ENCODE measurements at places on chromosomes 12 and 14.

- DNase-seq = no peak
Measured at GRCh38 chr12:130375296-130376287, 37.9 kb downstream of the PIWIL1 start.

DNA sequence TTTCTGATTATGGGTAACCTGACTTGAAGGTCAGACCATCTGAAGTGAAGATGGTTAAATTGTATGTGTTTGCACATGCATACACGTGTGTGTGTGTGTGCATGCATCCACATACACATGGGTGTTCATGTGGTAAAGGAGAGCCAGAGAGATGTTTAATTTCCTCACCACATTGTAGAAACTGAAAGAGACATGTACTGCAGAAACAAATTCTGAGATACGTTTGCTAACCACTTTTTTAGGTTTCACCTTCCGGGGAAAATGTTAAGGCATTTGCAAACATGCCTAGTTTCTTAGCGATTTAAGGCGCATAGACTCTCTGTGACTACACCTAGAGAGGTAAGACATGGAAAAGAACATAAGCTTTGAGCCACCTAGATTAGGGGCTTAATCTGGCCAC, 362.9 kb downstream of the RAD51B start:
- DNase-seq = no peak

- DNase-seq = no peak
Measured at GRCh38 chr14:69615496-69616407, 4.4 kb downstream of the SUSD6 start.

DNA sequence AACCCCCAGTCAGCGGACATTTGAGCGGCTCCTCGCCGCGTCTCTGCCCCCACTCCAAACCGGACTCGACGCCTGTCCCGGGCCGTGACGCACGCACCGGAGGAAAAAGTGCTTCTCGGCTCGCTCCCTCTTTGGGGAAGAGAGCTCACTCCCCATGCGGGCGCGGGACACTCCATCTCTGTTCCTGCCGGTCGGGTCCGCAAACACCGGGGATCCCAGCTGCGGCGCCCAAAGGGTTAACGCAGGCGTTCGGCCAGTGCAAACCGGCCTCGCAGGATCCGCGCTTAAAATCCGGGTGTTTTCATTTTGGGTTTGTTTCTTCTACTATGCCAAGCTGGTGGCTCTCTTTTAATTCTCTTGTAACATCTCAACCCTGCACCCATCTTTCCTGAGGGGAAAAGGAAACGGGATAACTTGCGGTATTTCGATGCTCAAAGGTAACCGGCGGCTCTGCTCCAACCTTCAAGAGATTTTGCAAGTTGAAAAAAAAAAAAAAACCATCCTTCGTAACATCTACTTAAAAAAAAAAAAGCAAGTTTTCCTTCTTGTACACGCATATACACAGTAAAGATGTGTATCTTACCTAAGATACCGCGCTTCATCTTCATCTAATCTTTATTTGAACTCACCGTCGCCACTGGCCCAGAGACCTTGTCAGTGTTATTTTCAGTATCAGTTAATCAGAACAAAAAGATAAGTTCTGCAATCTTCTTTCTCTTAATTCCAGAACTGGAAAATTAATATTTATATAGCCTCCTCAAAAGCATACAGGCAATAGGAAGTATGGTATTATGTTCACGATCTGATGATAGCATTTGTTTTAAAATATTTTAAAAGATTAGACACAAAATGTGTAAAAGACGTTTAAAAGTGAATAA, 1.6 kb upstream of the ATP2B1 start:
- peak; percentile 61 for DNase-seq

DNA sequence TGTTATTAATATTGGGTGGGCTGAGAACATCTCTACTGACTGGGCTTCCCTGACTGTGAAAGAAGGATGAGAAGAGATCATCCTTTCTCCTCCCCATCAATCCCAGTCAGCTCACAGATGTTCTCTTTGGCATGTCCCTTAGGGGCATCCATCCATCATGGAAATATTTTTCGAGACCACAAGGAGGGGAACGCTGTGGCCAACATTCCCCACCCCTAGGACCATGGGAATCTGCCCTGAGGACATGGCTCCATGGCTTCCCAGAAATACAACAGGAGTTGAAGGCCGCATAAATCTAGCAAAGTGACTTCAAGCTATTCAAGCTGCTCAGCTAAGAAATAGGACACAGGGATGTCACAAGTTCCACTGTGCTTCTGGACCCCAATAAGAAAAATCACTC, 456.8 kb downstream of the MED13L start:
- no peak for DNase-seq

DNA sequence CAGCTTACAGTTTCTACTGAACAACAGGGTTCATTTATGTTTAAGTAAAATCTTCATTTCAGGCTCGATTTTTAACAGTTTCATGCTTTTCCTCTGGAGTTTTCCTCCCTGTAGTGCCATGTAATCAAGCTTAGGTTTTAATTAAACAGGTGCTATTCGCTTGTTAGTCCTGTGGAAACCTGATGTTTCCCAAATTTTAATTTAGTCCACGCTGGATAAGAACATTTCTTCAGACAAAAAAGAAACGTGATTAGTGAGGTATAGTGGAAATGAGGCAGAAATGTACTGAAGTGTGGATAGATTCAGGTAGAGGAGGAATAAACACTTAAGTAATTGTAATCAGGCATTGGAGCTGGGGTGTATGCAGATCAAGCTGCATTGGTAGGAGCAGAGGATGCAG, 1217.5 kb downstream of the AACS start:
- no peak for DNase-seq

GRCh38 chr12:120079411-120080400, 36.8 kb downstream of the RAB35 start:
- DNase-seq = no peak

DNA sequence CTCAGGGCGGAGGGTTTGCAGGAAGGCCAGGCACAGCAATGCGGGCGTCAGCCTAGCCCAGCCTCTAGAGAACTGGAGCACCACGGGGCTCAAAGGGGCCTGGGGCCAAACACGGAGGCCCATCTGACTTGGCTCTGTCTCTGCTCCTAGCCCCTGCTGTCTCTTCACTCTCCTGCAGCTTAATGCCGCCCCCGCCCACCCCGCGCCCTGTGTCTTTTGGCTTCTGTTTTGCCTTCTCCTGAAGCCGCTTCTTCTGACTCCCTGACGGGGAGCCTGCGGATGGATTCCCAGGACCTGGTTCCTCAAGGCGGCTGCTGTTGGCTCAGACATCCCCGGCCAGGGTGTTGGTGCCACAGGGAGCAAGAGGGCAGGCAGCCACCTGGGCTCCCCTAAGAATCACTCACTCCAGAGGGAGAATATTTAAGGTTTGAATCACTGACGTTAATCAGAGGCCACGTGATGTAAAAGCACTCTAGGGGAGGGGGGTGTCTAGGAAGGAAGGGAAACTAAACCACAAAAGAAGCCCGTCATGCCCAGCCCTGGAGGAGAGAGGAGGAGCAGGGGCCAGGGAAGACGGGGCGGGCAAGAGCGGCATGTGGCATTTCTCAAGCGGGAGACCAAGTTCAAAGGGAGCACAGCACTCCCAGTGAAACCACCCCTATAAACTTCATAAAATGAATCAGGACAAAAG, 36.9 kb upstream of the PRMT8 start:
- no peak for DNase-seq

DNA sequence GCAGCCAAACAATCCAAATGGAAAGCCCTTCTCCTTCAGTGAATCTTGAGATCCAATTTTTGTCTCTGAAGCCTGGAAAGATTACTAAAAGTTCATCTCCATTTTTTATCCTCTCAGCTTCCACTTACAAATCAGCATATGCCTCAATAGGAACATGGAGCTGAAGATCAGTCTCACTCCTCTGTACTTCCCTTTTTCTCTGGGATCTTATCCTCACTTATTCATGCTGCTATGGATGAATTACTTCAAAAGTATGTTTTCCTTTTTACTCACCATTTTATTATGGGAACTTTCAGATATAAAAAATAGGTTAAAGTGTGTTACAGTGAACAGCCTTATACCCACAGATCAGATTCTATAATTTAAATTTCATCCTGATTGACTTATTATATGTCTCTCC, 14.4 kb upstream of the NTF3 start:
- no peak for DNase-seq

GRCh38 chr14:55136241-55136640, 7.2 kb downstream of the LGALS3 start:
- DNase-seq = no peak

DNA sequence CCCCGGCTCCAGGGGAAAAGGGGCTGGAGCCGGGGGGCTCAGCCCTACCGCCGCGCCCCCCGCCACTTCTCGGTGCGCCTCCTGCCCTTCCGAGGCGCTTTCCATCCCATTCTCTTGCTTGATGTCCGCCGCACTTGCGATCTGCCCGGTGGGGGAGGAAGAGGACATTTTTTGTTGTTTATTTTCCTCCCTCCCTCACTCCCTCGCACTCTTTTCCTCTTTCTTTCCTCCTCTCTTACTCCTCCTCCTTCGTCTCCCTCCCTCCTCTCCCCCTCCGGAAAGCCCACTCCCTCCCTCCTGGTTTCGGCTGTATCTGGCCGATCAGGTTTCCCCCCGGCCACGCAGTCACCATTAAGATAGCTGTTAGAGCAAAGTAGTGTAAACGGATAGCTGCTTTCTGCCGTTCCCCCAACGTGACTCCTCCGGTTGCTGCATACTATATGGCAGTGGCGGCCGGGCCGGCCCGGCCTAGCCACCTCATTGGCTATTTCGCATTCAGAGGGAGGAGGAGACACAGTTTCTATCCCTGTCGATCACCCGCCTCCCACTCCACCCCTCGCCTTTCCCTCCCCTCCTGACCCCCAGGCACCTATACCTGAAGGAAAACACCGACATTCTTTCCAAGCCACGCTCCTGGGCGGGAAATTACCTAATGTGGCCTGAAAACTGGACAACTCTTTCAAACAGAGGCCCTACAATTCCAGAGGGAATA, at the start of gene SIX4:
Gene SIX4 (minus strand): TSS at position 445 of the 712 bp plus-strand sequence. CDS start 277 bp downstream, at position 168.
- peak; percentile 47 for DNase-seq

- DNase-seq = no peak
Measured at GRCh38 chr12:79300199-79300568, 390.6 kb downstream of the PAWR start.

DNA sequence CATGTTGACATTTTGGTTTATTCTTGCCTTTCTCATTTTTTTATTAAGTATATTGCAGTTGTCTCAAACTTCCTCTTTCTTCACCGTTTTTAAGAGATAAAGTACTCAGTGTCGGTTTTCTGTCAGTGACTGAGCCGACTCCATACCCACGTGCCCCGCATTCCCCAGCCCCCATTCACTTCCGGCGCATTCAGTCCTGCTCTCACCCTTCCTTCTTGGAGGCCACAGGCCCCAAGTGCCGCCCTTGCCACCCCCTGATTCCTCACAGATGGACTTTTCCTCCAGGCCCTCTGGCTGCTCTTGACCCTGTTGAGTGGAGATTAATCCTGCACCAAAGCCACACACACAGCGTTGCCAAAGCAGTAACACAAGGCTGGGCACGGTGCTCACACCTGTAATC, 19.1 kb upstream of the DNAH10 start:
- no peak for DNase-seq

GRCh38 chr12:81987371-81987770, 228.2 kb upstream of the PPFIA2 start:
- DNase-seq = no peak

DNA sequence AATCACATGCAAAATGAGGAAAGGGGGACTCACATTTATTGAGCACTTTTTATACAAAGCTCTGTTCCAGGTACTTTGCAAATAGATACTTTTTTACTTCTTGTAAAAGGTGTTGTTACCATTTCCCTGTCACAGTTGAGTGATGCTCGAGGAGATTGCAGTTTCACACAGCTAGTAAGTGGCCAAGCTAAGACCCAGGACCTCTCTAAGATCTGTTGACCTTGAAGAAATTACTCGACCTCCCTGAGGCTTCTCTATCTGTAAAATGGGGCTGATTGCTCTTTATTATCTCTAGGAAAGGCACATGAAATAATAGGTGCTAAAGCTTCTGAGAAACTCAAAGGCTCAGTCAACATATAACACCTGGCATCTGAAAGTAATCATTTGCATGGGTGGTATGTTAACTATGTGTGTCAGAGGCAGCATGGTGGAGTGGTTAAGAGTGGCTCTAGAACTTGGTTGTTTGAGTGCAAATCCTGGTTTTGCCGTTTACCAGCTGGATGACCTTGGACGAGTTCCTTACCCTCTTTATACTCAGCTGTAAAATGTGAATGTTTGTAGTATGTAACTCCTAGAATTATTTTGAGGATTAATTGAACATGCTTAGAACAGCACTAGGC, 41.5 kb downstream of the IFT81 start:
- DNase-seq = no peak

DNA sequence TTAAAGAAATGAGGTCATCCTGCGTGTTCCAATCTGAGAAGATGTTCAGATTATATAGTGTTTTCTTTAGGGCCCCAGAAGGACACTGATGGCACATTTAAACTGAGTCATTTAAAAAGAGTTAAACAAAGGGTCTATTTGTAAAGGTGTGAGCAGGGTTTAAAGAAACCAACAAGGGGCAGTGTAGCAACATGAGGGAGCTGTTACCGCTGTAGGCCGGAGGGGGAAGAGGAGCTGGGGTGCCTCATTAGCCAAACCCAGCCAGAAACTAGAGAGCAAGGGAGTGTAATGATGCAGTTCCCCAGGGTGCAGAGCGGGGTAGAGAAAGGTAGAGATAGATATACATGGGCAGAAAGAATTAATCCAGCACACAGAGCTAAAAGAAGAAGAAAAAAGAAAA, 160.4 kb downstream of the TBX5 start:
- DNase-seq = no peak

DNA sequence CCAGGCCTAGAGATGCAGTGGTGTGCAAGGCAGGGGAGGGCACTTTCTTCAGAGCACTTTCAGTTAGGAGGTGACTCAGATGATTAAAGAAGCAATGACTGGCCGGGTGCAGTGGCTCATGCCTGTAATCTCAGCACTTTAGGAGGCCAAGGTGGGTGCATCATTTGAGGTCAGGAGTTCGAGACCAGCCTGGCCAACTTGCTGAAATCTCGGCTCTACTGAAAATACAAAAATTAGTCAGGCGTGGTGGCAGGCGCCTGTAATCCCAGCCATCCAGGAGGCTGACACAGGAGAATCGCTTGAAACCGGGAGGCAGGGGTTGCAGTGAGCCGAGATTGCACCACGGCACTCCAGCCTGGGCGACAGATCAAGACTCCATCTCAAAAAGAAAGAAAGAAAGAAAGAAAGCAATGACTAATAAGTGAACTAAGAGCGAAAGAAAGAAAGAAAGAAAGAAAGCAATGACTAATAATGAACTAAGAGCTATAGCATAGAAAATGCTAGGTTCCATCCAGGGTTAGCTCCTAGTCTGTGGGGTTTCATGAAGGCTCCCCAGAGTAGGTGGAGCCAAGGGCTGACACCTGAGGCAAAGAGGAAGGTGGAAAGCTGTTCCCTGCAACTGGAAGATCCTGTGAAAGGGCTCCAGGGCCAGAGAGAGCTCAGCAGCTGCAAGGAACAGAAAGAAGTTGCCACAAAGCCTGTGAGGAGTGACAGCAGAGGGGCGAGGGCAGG, 334.5 kb downstream of the CACNA1C start:
- DNase-seq = no peak
